A549 treated with DMSO at 1 μM for 4 hours (cell line): ENCODE measurements at places on chromosomes 1 and 21. TPM values are rescaled to one million over a fixed set of nuclear protein-coding genes. Genes with fewer than 3 reads are reported as not detected.

Gene MROH9
- not detected in 5 replicates for total RNA-seq

Gene HSPA6
- 1.5 to 11.0 TPM (median 3.6 TPM) in 5 replicates for total RNA-seq

Gene SLFNL1
- total RNA-seq: 0.03 to 0.07 TPM (median 0.06 TPM) in 3 of 5 replicates, not detected in the others

Gene OR2L13
- total RNA-seq: not detected in 5 replicates

Gene LEPROT
- 32.4 to 50.0 TPM (median 41.1 TPM) in 5 replicates for total RNA-seq

Gene INPP5B
- total RNA-seq: 4.7 to 5.4 TPM (median 5.1 TPM) in 5 replicates

Gene LCE1A
- total RNA-seq: not detected in 5 replicates

Gene CLCNKA
- 0.08 to 0.24 TPM (median 0.09 TPM) in 3 of 5 replicates, not detected in the others for total RNA-seq

Gene HES4
- total RNA-seq: 24.5 to 59.7 TPM (median 54.3 TPM) in 5 replicates

Gene PGLYRP4
- total RNA-seq: not detected in 5 replicates

Gene SPATA1
- 0.39 to 1.00 TPM (median 0.67 TPM) in 4 of 5 replicates, not detected in the other for total RNA-seq

Gene NCF2
- total RNA-seq: 2.3 to 5.0 TPM (median 3.5 TPM) in 5 replicates
